ENCODE measurements at places on chromosomes 5 and 9.
A peak's percentile ranks its signal among the peaks of the same experiment; 100 is the strongest.

- no peak for DNase-seq
Observed at GRCh38 chr9:136394312-136395019, 5.5 kb downstream of the SNAPC4 start.

DNA sequence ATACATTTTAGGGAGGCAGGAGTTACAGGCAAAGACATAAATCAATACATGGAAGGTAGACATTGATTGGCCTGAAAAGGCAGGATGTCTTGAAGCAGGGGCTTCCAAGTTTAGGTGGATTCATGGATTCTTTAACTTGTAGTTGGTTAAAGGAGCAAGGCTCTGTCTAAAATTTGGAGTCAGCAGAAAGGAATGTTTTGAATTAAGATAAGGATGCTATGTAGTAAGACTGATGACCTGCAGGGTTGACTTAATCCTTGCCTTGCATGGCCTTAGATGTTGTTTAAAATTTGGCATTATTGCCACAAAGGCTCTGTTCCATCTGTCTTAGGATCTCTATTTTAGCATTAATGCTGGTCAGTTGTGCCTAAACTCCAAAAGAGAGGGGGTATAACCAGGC lies 171.3 kb downstream of the C5orf15 start:
- no peak for DNase-seq

DNA sequence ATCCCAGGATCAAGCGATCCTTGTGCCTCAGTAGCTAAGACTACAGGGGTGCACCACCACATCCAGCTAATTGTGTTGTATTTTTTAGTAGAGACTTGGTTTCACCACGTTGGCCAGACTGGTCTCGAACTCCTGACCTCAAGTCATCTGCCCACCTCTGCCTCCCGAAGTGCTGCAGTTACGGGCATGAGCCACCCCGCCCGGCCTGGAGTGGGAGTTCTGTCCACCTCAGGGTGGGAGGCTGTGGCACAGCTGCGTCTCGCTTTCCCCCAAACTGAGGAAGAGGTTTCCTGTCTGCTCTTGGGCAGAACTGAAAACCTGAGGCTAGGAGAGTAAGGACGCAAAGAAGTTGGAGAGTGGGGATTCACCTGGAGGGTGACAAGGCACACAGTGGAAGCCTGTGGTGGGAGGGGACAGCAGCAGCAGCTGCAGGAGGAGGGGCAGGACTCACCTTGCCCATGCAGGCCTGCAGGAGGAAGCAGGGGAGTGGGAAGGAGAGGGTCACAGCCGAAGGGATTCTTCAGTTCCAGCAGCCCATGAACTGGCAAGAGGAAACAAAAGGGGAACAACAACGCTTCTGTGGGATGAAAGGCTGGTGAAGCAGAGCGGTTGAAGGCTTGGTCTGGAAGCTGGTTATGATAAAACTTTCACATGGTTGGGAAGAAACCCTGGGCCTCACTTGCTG lies 181.4 kb downstream of the GAS1 start:
- no peak for DNase-seq

- no peak for DNase-seq
Observed at GRCh38 chr5:6723816-6724300, 10.6 kb downstream of the TENT4A start.

- no peak for DNase-seq
Observed at GRCh38 chr5:69048230-69048629, 45.6 kb upstream of the SLC30A5 start.

DNA sequence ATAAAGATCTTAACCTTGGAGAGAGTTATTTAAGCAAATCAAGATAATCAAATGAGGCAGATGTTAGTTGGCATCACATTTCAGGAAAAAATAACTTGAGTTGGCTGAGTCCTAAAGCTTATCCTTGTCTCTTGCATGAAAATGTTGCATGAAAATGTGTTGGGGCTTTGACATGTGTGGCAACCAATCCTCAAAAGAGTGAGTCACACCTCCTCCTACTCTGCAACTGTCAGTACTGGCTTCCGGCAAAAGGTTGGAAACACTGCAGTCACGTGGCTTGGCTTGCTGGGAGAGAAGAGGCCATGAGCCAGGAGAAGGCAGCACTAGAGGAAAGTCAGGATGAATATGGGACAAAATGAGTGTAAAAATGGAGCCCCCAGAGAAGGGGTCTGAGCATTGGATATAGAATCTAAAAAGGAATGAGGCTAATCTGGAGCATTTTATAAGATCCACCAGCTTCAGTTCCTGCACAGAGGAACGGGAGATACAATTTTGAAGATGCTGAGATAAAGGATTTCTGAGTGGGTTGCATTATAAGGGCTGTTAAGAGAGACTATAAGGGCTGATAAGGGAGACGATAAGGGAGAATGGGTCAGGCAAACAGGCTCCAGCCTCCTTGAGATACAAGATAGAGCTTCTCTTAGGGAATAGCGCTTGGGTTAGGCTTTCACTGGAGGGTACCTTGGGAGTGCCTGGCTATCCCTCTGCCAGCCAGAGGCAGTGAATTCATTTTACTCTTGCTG lies 43.1 kb downstream of the SPATA31D1 start:
- peak; percentile 31 for DNase-seq

DNA sequence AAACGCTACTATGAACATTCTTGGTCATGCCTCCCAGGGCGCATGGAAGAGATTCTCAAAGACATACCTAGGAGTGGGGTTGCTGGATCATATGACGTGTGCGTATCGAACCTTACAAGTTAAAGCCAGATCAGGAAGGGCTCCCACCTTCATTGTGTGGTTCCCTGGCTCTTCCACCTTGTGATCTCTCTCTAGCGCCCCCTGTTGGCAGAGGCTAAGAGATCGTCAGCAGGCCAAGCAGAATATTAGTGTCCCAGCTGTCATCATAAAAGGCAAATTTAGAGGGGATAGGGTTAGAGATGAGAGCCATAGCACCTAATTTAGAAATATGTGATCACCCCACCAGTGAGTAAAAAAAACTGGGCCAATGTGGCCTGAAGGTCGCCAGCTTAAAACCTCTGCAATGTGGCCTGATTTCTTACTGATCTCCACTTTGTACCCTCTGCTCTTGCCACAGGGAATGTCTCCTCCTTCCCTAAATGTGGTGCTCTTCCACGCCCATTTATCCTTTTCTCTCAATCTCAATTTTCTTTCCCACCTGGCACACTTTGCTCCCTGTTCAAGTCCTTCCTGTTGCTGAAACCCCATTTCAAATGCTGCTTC lies 91.7 kb upstream of the SHB start:
- DNase-seq = peak; percentile 63

GRCh38 chr9:137460363-137461315 lies 1.5 kb upstream of the NSMF start:
- no peak for DNase-seq

DNA sequence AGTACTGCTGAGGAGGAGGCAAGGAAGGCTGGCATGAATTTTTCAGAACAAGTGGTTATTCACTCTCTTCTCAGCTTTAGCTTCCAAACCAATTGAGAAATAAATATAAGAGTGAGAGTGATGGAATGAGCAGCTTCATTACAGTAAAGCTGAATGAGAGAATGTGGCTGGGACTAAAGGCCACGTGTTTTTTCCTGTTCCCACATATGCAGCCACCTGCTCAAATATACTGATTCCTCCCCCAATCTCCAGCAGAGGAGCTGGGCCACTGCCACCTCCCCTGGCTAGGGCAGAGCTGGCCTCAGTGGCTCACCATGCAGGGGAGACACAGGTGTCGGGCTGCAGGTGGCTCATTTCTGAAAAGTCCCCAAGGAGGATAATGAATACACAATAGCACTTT lies 1505.3 kb upstream of the WWC1 start:
- no peak for DNase-seq

DNA sequence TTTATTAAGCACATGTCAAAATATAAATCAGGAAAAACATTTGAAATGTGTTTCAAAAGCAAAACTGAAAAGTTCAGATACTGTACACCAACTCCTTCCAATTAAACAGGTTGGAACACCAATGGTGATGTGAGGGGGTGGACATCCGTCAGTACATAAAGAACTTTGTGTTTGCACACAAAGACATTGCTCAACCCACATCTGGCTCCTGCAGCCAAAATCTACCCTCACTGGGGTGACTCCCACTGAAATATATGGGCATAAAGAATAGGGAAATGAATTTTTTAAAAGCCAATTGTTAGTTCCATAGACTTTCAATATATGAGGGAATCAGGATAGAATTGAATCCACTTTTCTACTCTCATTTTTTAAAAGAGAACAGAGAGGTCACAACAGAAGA lies 63.9 kb downstream of the MEGF9 start:
- no peak for DNase-seq

DNA sequence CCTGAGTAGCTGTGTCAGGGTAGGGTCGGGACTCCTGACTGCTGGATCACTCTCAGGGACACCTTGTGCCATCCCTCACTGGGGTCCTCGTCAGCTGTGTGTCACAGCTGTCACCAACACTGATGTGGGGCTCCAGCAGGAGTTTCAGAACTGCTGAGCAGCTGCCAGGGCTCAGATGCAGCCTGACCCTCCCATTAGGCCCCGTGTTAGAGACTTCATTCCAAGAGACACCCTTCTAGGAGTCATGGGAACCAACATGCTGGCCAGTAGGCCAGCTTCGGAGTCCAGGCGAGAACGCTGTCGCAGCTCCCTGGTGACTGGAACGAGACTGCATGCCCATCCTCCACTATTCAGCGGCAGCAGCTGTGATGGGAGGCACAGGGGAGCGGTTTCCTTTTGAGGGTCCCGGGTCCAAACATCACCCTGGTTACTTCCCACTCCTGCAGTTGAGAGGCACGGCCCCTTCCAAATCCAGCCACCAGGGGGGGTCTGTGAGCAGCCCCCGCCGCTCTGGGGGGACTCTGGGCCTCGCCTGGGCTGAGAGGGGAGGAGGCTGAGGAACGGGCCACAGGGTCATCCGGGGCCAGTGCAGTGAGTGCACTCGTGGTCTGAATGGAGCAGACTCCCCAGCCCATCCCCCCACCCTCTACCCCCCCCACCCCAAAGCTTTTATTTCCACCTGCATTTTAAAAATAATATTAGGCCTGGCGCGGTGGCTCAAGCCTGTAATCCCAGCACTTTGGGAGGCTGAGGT lies 12.6 kb upstream of the TCF7 start:
- no peak for DNase-seq

- no peak for DNase-seq
Observed at GRCh38 chr9:119487118-119487827, 118.0 kb upstream of the BRINP1 start.

DNA sequence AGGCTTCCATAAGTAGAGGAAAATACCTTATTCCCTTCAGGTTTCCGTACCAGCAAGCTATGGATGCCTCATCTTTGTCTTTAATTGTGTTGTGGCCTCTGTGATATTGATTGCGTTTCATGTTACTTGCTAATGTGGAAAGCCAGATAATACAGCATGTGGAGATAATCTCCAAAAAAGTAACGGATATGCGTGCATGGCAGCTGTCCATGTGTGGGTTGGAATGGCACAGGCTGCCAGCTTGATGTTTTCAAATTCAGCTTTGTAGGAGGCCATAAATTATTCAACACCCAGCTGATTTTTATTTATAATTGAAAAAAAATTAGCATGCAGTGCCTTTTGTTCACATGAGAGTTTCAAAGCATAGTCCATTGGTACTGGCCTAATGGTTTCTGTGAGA lies 144.9 kb downstream of the GIN1 start:
- no peak for DNase-seq

- DNase-seq = no peak
Observed at GRCh38 chr9:134717924-134718645, 76.5 kb downstream of the COL5A1 start.

- DNase-seq = no peak
Observed at GRCh38 chr5:120472911-120473310, 8.8 kb downstream of the PRR16 start.

All from mucosa of gallbladder (tissue), 1 donor.